Kidney epithelial cell (primary cell): ENCODE measurements at places on chromosomes 4 and X. TPM values are rescaled to one million over a fixed set of nuclear protein-coding genes. Genes with fewer than 3 reads are reported as not detected.

The PLA2G12A gene
- 28.2 and 70.2 TPM in 2 replicates for total RNA-seq

The GASK1B gene
- 1.8 and 2.6 TPM in 2 replicates for total RNA-seq

The ASMT gene
- total RNA-seq, result not detected in 2 replicates

The AMOT gene
- total RNA-seq, result 36.5 and 39.6 TPM in 2 replicates

The TEX13D gene
- total RNA-seq, result not detected in 2 replicates

The COX7B2 gene
- total RNA-seq, result not detected in 2 replicates

DNA sequence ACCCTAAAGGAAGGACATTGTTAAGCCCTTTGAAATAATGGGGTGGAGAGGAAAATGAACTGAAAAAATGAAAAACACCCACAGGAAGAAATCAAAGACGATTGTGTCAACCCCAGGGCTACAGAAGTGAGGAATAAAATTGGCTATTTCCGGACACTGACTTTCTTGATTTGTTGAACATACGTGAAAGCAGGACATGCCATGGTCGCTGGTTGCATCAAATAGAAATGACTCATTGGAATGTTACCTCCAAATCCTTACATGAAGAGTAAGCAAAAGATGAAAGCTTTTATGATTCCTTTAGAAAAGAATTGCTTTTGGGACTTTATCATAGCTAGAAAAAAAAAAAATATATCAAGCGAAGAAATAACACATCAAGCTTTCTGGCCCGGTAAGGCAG, 75.3 kb downstream of the DCUN1D4 start:
- DNase-seq, result no peak

The PFKFB1 gene
- total RNA-seq, result 0.14 TPM in 1 of 2 replicates, not detected in the other

GRCh38 chr4:2761035-2761923, 5.1 kb upstream of the TNIP2 start:
- no peak for DNase-seq

GRCh38 chr4:182644683-182645050, 272.5 kb downstream of the DCTD start:
- no peak for DNase-seq

DNA sequence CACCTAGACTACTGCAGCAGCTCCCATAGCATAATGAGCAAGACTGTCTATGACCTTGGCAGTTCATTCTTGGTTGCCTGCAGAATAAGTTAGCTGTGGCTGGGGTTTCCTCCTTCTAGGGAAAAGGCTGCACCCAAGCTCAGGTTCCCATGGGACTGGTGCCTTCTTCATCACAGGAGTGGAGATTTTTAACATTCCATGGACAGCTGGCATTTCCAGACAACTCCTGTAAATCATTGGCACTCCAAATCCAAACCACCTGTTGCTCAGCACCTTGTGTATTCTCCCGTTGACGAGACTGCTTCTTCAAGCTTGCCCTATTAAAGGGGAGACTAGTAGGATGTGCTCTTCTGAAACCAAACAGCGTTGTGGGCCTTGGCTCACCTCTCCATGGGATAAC, 7.8 kb upstream of the NUP54 start:
- DNase-seq, result no peak
